Urinary bladder (tissue), 4 donors: ENCODE measurements at places on chromosomes 5 and 9. TPM values are rescaled to one million over a fixed set of nuclear protein-coding genes. Genes with fewer than 3 reads are reported as not detected.

CARD6 gene
- polyA plus RNA-seq: 5.9 TPM

GRCh38 chr9:17332115-17332514 is 197.3 kb downstream of the CNTLN start:
- DNase-seq: no peak

LCN2 gene
- polyA plus RNA-seq: 23.0 TPM

- DNase-seq: no peak
Observed at GRCh38 chr5:176391999-176392398, 3.4 kb downstream of the HIGD2A start.

- DNase-seq: no peak
Observed at GRCh38 chr5:19229179-19229835, 758.7 kb downstream of the CDH18 start.

BTNL8 gene
- polyA plus RNA-seq: 0.10 TPM

SPATA31A5 gene
- polyA plus RNA-seq: not detected

KIF3A gene
- polyA plus RNA-seq: 3.4 TPM

DNA sequence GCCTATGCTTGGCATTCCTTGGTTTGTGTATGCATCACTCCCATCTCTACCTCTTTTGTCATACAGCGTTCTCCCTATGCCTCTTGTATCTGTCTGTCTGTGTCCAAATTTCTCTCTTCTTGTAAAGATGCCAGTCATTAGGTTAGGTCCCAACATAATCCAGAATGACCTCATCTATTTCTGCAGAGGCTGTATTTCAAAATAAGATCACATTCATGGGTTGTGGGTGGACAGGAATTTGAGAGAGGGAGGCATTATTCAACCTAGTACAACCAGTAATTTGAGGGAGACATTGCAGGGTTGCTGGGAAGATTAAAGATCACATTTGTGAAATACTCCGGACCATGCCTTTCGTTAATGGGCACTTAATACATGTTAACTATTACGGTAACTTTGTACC is 155.0 kb downstream of the MAN2A1 start:
- DNase-seq: no peak

GRCh38 chr5:125564317-125564975 is 818.0 kb upstream of the ZNF608 start:
- no peak for DNase-seq

DNA sequence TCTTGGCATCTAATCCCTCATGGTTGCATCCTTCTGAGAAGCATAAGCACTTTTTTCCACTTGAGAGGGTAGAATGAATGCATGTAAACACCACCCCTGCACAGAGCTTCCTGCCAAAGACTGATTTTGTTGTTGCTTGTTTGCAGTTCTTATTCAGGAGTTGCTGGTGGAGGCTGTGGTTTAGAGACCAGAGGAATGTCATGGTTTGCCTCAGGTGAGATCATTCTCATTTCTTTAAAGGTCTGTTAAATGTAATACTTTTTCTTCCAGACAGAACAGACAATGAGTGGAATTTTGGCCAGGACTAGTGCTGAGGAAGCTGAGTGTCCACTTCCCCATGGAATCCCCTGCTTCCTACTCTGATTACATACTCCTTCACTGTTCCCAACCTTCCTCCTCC is 3.2 kb upstream of the TNC start:
- no peak for DNase-seq

DNA sequence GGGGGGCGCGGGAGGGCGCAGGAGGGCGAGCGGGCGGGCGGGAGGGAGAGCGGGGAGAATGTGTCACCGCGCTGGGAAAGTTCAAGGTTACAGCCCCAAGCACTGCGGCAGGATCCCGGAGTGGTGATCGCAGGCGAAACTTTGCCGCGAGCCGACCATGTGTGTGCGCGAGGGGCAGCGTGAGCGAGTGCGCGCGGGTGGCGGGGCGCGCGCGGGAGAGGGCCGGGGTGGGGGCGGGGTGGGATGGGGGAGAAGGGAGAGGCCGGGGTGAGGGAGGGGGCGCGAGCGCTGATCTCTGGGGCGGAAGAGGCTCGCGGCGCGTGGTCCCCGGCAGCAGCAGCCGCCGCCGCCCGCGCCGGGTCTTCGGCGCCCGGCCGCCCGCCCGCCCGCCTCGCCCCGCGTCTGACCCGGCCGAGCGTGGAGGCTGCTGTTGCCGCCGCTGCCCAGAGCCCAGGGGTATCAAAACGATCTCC is at the start of gene NFIB:
Gene NFIB, minus strand, starts transcription at position 191 of the 473 bp plus-strand sequence. CDS start 630 bp downstream, outside the sequence.
- no peak for DNase-seq

DNA sequence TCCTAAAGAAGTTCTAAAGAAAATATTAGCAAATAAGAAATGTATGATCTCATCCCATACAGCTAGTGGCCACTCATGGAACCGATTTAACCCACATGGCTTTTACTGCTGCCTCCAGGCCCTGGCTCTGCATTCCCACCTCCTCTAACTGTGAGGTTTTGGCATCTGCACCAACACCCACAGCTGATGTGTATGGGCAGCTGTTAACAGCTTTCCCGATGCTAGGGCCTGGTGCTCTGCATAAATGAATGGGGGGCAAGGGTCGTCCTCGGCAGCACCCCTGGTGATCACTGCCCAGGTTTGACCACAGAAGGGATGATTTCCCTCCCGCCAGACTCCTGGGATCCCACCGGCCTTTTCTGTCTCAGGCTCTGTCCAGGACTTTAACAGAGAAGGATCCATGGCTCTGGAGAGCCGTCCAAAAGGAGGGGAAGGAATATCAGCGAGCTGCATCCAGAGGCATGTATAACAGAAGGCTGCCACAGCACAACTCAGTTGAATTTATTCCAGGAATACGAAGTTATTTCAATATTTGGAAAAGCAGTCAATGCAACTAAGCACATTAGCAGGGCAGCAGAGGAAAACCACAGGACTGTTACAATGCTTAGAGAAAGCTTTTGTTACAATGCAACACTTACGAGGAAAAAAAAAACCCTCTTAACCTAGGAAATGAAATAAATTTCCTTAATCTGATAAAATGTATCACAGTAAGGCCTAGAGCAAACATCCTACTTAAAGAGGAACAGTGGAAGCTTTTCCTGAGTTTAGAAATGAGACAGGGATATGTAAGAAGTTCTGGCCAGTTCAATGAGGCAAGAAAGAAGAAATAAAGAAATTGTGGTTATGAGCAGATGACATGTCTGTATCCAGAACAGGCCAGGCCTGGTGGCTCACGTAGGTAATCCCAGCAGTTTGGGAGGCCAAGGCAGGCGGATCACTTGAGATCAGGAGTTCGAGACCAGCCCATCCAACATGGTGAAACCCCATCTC is 63.1 kb downstream of the NACC2 start:
- DNase-seq: no peak

GRCh38 chr5:6107675-6108539 is 270.4 kb downstream of the MED10 start:
- no peak for DNase-seq

AJM1 gene
- polyA plus RNA-seq: 6.9 TPM

DNA sequence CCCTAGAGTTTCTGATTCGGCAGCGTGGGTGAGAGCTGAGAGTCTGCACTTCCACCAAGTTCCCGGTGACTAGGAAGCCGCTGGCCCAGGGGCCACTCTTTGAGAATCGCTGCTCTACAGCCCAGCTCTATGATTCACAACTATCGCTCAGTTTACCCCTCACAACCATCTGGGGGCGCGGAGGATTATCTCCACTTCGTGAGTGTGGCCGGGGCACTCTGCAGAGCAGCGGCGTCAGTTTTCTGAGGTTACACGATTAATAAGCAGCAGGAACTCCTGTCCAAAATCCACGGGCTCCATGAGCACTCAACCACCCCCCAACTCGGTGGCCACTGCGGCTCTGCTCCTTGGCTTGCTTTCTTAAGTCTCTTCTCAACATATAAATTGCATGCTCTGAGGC is 19.3 kb downstream of the CORO2A start:
- no peak for DNase-seq

DNA sequence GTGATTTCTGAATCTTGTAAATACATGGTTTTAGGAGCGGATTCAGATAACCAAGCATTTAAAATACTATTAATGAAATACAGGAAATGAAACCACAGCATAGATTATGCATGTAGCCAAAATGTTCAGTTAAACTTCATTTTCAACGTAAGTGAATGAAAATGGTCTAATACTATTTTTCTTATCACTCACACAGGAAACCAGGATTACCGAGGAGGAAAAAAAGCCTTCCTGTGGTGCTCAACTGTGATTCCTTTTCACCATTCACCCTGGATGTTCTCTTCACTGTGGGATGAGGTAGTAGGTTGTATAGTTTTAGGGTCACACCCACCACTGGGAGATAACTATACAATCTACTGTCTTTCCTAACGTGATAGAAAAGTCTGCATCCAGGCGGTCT is 83.4 kb upstream of the ZNF169 start:
- DNase-seq: no peak

GRCh38 chr5:168282120-168282519 is 9.3 kb upstream of the WWC1 start:
- no peak for DNase-seq

GRCh38 chr5:69152731-69153130 is 14.2 kb upstream of the CCNB1 start:
- DNase-seq: no peak

DNA sequence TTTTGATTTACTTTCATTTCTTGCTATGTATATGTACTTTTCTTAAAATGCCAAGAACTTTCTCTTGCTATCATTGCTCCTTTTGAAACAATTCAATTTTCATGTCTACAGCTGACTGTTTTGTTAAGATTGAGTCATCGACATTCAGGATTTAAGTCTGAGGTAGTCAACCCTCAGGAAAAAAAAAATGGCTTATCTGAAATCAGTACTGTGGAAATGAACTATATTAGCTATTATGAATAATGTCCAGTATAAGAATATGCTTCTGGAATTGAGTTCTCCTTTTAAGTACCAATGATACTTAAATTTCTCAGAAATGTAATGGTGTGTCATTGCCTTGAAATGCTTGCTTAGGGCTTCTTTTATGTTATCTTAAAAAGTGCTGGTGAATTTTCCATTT is 37.9 kb downstream of the TNFAIP8 start:
- DNase-seq: no peak
